ENCODE measurements at places on chromosomes 2 and 18.

- H3K4me1 ChIP-seq, result peaks cover 28% of the 10 kb centered on the region
- peak overlapping the region; percentile 60 for H3K27ac ChIP-seq
- H3K4me3 ChIP-seq, result no peak overlapping the region
- no peak for DNase-seq
Measured at GRCh38 chr2:150134223-150134857, 353.1 kb downstream of the RND3 start.

GRCh38 chr2:109406301-109406700, 207.5 kb downstream of the SEPTIN10 start:
- no peak overlapping the region for H3K4me3 ChIP-seq
- H3K27ac ChIP-seq, result no peak overlapping the region
- H3K4me1 ChIP-seq, result peaks cover 19% of the 10 kb centered on the region
- no peaks in the 10 kb centered on the region for H3K36me3 ChIP-seq

- H3K4me3 ChIP-seq, result no peak overlapping the region
- no peak for DNase-seq
- H3K27me3 ChIP-seq, result no peaks in the 10 kb centered on the region
- H3K36me3 ChIP-seq, result 0 out of 2 replicates have a peak, but pooled peaks cover 2% of the 10 kb centered on the region
- no peak overlapping the region for H3K27ac ChIP-seq
- no peaks in the 10 kb centered on the region for H3K4me1 ChIP-seq
Measured at GRCh38 chr2:97982621-97983020, 13.1 kb downstream of the TMEM131 start.

GRCh38 chr2:84891355-84892010, 10.6 kb upstream of the TRABD2A start:
- H3K4me3 ChIP-seq, result no peak overlapping the region
- no peaks in the 10 kb centered on the region for H3K27me3 ChIP-seq
- peaks cover 20% of the 10 kb centered on the region for H3K4me1 ChIP-seq
- H3K36me3 ChIP-seq, result no peaks in the 10 kb centered on the region
- no peak overlapping the region for H3K27ac ChIP-seq

- H3K36me3 ChIP-seq, result no peaks in the 10 kb centered on the region
- no peak overlapping the region for H3K27ac ChIP-seq
- H3K4me3 ChIP-seq, result no peak overlapping the region
Measured at GRCh38 chr2:119565481-119565880, 21.2 kb downstream of the CFAP221 start.

DNA sequence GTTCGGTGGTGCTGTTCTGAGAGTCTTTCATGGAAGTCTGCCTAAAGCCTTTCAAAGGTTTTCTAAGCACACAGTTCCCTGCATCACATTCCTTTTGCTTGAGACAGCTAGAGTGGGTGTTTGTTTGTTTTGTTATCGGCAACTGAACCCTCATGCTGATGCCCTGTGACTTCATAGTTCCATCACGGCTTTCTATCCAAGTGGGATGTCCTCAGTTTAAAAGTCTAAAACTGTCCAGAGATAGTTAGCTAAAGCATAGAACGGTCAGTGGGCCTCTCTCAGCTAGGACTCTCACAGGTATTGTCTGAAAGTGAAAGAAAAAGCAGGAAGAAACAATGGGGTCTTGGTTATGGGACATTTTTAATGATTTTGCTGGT, 337.3 kb downstream of the OSR1 start:
- no peak overlapping the region for H3K27ac ChIP-seq
- no peak for DNase-seq
- H3K4me3 ChIP-seq, result no peak overlapping the region
- no peaks in the 10 kb centered on the region for H3K27me3 ChIP-seq

GRCh38 chr2:238097988-238098871, 1.9 kb upstream of the ESPNL start:
- no peak overlapping the region for H3K4me3 ChIP-seq
- no peaks in the 10 kb centered on the region for H3K27me3 ChIP-seq
- H3K36me3 ChIP-seq, result no peaks in the 10 kb centered on the region
- DNase-seq, result peak; percentile 64
- no peak overlapping the region for H3K27ac ChIP-seq
- no peaks in the 10 kb centered on the region for H3K4me1 ChIP-seq

DNA sequence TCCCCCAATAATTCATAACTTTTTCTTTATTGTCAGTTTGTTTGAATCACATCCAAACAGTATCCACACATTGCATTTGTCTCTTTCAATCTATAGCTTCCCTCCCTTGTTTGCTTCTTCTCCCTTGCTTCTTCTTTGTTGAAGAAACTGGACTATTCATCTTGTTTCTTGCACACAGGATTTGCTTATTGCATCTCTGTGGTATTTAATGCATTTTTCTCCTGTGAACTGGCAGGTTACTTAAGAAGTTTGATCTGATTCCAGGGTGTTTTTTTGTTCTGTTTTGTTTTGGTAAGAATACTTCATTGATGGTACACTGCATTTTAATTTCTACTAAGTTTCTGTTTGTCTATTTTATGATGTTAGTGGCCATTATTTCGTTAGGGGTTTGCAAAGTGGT, 166.8 kb downstream of the CAMKMT start:
- H3K27ac ChIP-seq, result peak overlapping the region; percentile 18
- H3K27me3 ChIP-seq, result no peaks in the 10 kb centered on the region
- no peaks in the 10 kb centered on the region for H3K36me3 ChIP-seq
- no peak overlapping the region for H3K4me3 ChIP-seq
- H3K4me1 ChIP-seq, result peaks cover 20% of the 10 kb centered on the region

DNA sequence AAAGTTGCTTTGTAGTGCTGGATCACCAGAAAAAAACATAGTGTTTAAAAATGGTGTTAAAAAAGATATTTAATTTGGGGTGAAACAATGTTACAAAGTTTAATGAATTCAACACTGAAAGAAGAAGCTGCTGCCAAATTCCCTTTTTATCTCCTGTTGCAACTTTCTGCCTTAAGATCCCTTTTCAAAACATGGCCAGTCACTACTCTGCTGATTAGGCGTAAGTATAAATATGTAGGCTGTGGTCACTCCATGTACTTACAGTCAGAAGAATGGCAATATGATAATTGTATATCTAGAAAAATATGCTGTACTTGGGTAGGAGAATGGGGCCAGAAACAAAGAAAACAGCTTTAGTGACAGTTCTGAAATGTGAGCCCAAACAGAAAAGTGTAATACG, 123.5 kb upstream of the ZBTB14 start:
- H3K36me3 ChIP-seq, result no peaks in the 10 kb centered on the region
- peaks cover 12% of the 10 kb centered on the region for H3K27me3 ChIP-seq
- H3K4me1 ChIP-seq, result no peaks in the 10 kb centered on the region
- no peak overlapping the region for H3K27ac ChIP-seq
- no peak overlapping the region for H3K4me3 ChIP-seq

DNA sequence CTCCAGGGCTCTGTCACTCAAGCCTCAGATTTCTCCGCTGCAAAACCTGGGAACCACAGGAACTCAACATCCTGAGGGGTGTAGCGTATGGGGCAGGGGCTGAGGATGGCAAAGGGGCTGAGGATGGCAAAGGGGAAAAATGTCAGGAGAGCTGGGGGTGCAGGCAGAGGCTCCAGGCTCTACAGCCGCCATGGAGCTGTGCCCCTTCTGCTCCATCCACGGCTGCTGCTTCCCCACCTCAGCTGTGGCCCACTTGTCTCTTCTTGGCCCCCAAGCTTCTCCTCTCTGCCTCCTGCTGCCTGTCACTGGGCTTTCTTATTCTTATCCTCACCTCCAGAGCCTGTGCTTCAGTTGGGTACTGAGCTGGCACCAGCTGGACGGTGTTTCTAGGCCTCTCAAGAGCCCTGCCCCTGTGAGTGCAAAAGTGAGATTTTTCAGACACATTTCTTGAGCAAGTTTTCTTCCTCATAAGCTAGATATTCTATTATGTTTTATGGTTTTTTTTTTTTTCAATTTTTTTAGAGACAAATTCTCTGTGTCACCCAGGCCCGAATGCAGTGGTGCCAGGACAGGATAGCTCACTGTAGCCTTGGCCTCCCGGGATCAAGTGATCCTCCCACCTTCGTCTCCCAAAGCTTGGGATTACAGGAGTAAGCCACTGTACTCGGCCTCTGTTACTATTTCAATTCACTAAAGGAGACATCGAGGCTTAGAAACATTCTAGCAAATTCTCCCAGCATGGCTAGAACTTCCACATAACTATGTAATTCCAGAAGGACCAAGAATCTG, 49.0 kb downstream of the MARCO start:
- H3K4me3 ChIP-seq, result no peak overlapping the region
- no peak for DNase-seq
- H3K36me3 ChIP-seq, result no peaks in the 10 kb centered on the region

- no peaks in the 10 kb centered on the region for H3K27me3 ChIP-seq
- no peak for DNase-seq
- H3K4me1 ChIP-seq, result peaks cover 23% of the 10 kb centered on the region
- no peaks in the 10 kb centered on the region for H3K36me3 ChIP-seq
Measured at GRCh38 chr2:39405364-39405763, 31.7 kb downstream of the MAP4K3 start.

- no peak overlapping the region for H3K27ac ChIP-seq
- H3K4me3 ChIP-seq, result no peak overlapping the region
- DNase-seq, result no peak
- no peaks in the 10 kb centered on the region for H3K36me3 ChIP-seq
Measured at GRCh38 chr2:158366342-158366741, 90.2 kb downstream of the CCDC148 start.

DNA sequence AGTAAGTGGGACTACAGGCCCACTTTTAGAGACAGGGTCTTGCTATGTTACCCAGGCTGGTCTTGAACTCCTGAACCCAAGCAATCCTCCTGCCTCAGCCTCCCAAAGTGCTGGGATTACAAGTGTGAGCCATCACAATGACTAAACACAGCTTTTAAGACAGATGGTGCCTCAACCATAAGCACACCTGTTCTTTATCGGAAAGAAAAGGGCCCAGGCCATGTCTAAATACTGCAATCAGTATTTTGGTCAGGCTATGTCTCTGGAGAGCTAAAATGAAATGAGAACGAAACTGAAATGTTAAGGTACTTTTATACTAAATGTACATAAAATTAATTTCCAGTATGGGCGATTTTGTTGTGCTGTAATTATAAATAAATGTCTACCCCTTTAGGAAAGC, 69.5 kb upstream of the SPTBN1 start:
- H3K27ac ChIP-seq, result no peak overlapping the region
- no peaks in the 10 kb centered on the region for H3K36me3 ChIP-seq
- H3K4me1 ChIP-seq, result no peaks in the 10 kb centered on the region
- no peaks in the 10 kb centered on the region for H3K27me3 ChIP-seq
- H3K4me3 ChIP-seq, result no peak overlapping the region
- no peak for DNase-seq

DNA sequence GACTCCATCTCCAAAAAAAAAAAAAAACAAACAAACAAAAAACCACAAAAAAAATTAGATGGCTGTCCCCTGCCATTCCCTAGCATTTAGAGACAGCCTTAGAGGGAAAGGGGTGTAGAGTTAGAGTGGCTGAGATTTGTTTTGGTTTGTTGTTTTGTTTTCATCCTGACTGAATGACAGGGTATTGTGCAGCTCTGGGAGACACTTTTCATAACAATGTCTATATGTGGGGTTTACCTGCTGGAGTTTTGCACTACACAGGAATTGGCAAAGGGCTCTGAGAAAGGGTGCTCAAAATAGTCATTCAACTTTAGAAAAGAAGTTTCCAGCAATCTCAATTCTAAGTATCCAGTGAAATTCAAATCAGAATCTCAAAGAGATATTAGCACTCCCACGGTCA, 732.5 kb upstream of the CHAC2 start:
- no peaks in the 10 kb centered on the region for H3K4me1 ChIP-seq
- H3K4me3 ChIP-seq, result no peak overlapping the region
- no peak for DNase-seq
- H3K27ac ChIP-seq, result no peak overlapping the region
- no peaks in the 10 kb centered on the region for H3K36me3 ChIP-seq
- peaks cover 4% of the 10 kb centered on the region for H3K27me3 ChIP-seq

GRCh38 chr2:10325278-10326145, 22.8 kb downstream of the HPCAL1 start:
- H3K27me3 ChIP-seq, result no peaks in the 10 kb centered on the region
- DNase-seq, result no peak
- no peak overlapping the region for H3K27ac ChIP-seq

- H3K4me1 ChIP-seq, result no peaks in the 10 kb centered on the region
- DNase-seq, result no peak
- no peaks in the 10 kb centered on the region for H3K36me3 ChIP-seq
Measured at GRCh38 chr2:240799033-240799820, 20.8 kb downstream of the KIF1A start.

GRCh38 chr2:147182260-147182659, 662.6 kb upstream of the ACVR2A start:
- DNase-seq, result no peak
- no peak overlapping the region for H3K4me3 ChIP-seq
- H3K36me3 ChIP-seq, result no peaks in the 10 kb centered on the region
- H3K27ac ChIP-seq, result no peak overlapping the region

DNA sequence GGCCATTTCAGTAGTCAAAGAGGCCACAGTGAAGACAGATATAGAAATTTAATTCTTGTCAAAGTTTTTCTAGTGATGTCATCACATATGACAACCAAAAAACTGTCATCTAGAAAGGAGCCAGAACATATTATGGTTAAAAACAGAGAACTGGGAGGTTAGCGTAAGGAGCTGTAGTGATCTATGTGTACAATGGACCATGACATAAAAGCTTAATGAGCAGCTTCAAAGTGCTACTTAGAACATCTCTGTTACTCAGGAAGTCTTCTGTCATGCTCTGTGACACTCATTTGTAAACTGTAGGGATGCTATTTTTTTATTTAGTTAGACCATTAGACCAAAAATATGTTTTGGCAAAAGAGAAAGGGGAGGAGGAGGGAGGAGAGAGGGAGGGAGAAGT, 57.3 kb downstream of the CMPK2 start:
- DNase-seq, result no peak
- H3K27me3 ChIP-seq, result no peaks in the 10 kb centered on the region
- no peaks in the 10 kb centered on the region for H3K4me1 ChIP-seq
- no peak overlapping the region for H3K27ac ChIP-seq
- H3K36me3 ChIP-seq, result no peaks in the 10 kb centered on the region
- no peak overlapping the region for H3K4me3 ChIP-seq

- H3K27me3 ChIP-seq, result no peaks in the 10 kb centered on the region
- no peak overlapping the region for H3K4me3 ChIP-seq
- H3K4me1 ChIP-seq, result no peaks in the 10 kb centered on the region
- no peaks in the 10 kb centered on the region for H3K36me3 ChIP-seq
- H3K27ac ChIP-seq, result no peak overlapping the region
Measured at GRCh38 chr18:78245451-78245850, 734.2 kb upstream of the SALL3 start.

DNA sequence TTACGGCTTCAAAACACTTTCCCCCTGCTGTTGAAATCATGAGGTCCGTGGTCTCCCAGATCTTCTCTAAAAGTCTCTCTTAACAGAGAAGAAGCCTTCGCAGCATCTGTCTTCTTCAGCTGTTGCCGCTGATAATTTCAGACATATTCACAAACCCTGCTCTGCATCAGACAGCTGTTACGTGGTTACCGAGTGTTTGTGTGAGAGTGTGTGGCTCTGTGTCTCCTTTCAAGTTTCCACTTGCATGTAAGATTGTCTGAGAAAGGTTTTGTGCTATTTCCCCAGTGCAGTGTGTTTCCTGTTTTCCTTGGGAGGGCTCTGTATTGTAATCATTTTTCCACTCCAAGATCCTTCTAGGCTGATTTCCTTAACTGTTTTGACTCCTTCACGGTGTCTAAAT, 32.8 kb downstream of the MAIP1 start:
- no peak overlapping the region for H3K4me3 ChIP-seq
- H3K4me1 ChIP-seq, result no peaks in the 10 kb centered on the region
- no peaks in the 10 kb centered on the region for H3K36me3 ChIP-seq
- no peaks in the 10 kb centered on the region for H3K27me3 ChIP-seq
- H3K27ac ChIP-seq, result no peak overlapping the region

Data from RWPE2 (cell line).